ENCODE measurements at places on chromosomes 3 and 15.

DNA sequence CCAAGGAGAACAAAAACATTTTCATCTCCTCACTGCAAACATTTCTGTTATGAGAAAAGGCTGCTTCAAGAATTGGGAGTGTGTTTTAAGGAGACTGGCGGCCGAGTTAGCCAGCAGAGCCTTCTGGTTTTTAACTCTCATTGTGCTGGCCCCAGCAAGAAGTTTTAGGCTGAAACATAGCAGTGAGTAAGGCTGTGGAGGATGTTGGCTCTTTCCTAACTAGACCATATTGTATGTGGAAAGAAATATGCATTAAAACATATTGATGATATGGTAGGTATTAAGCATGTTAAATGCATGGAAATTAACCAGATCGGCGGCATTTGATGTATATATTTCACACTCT lies 90.7 kb downstream of the TIGIT start:
- no peak for DNase-seq

DNA sequence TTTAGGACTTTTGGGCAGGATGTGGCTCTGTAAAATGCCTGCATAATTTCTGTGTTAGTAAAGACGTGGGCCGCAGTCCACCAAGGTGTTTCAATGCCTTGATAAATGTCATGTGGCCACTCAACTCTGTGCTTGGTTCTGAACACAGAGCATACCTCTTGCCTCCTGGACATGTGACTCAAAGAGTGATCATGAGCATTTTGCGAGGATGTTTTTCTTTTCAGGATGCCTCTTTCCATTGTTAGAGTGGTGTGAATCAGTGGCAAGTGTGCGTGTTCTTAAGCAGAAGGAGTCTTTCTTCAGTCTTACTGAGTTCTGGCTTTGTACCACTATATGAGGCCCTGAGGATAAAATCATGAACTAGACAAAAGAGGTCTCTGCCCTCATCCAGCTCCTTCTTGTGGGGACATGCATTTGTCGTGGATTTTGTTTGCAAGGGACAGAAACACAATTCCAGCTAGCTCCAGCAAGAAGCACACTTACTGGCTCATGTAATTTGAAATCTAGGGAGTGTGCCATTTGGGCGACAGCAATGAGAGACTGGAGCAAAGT lies 363.4 kb downstream of the LRTM1 start:
- no peak for DNase-seq

GRCh38 chr3:109943181-109943580 lies 605.8 kb upstream of the DPPA4 start:
- no peak for DNase-seq

GRCh38 chr3:187741403-187742350 lies 3.6 kb downstream of the BCL6 start:
- DNase-seq, result no peak

- no peak for DNase-seq
These were observed 252.4 kb upstream of the CCDC54 start for GRCh38 chr3:107124885-107125284.

GRCh38 chr15:60546744-60547143 lies 67.8 kb upstream of the ICE2 start:
- no peak for DNase-seq

- DNase-seq, result no peak
These were observed 34.6 kb downstream of the CHD2 start for GRCh38 chr15:92934716-92935115.

- no peak for DNase-seq
These were observed 44.0 kb downstream of the FMN1 start for GRCh38 chr15:33150431-33150941.

DNA sequence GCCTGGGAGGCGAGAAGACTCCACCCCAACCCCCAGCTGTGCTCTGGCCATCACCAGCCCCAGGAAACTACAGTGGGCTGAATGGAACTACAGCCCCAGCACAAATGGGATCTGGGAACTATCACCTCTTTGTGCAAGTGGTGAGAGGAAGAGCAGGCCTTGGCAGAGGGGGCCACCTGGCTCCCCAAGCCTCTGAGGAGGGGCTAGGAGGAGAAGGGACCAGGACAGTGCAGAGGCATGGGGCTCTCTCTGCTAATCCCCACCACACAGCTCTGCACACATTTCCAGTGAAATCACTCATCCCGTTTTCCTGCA lies 31.6 kb downstream of the KY start:
- no peak for DNase-seq

- DNase-seq, result no peak
These were observed 8.1 kb upstream of the SPG21 start for GRCh38 chr15:64997745-64998375.

DNA sequence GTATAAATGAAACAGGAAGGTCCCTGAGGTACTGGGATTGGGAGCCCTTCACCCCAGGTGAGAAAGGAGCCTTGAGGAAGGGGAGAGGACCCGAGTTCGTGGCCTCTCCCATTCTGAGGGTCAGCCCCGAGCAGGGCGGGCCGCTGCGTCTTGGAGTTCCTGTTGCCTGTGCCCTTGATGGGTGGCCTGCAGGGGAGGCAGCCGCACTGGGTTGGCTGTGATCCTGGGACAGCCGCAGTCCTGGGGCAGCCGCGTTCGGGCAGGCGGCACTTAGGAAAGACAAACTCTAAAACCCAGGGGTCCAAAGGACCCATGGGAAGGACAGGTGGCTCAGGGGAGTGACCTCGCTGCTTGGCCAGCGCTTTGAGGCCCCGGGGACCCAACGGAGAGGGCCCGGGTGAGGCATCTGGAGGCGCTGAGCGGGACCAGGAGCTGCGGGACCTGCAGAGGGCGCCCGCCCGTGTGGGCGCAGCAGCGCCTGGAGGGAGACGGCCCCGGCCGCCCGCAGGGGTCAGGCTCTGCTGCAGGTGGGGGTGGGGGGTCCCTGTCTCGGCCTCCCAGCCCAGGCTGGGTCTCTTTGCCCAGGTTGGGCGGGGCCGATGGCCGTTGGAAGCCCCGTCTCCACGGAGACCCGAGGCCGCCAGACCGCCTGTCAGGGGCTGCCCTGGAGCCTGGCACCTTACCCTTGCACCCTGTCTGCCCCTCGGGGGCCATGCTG lies 65.1 kb downstream of the HMCES start:
- DNase-seq, result no peak

GRCh38 chr3:197001972-197002700 lies 27.5 kb downstream of the MELTF start:
- DNase-seq, result no peak

DNA sequence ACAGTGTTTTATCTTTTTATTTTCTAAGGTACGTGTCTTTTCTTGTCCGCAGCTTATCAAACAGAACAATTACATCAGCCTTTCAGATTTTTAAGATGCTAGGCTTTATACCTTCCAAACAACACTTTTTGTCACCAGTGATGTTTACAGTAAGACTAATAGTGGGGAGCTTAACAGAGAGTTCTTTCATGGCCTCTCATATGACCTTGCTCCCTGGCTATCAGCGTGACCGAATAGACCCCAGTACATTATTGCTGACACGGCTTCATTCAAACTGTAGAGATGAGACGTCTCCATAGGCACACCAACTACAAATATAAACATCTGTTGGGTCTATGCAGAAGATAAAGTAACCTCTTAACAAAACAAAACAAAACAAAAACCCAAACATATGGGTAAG lies 477.6 kb upstream of the KCNMB2 start:
- DNase-seq, result no peak

DNA sequence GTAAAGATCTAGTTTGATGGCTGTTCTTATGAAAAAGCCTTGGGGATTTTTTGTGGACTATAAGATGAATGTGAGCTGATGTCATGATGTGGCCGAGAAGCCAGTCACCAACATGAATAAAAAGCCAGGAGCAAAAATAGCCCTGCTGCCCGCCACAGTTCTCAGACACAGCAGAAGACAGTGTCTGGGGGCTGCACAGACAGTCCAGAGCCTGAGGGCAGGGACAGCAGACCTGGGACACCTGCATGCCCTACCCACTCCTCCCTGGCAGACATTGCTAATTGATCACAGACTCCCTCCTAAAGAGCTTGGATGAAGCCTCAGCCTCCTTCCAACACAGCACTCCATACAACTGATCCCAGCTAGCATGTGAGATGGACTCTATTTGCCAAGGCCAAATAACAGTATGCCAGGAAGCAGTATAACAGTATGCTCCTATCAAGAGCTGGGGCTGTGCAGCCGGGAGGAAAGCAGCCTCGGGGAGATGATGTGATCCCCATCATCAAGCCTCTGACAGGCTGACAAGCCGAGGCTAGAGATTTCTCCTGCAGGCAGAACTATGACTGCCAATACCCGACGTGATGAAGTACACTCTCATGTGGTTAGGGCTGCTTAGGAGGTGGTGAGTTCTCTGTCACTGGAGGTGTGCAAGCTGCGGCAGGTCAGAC lies 105.4 kb upstream of the RPL32 start:
- no peak for DNase-seq

DNA sequence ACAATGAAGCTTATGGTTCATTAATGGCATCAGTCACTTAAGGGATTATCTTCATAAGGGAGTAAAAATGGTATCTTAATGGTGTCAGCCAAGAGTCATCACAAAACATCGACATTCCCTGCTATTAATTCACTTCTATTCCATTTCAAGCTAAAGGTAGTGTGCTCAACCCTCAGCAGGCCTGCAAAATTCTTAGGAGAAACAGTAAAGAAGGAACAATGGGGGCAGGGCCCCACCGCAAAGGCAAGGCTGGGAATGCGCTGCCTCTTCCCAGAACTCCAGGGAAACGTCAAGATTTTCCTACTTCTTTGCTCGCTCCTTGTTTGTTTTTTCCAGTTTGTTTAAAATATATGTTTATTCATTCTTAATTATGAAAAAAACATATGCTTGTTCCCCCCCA lies 187.3 kb upstream of the TSC22D2 start:
- DNase-seq, result no peak

Data from stimulated activated CD8-positive, alpha-beta memory T cell treated with anti-CD3 and anti-CD28 coated beads, Interleukin-15, amount 100 ng/mL, for 24 hours (primary cell).